HFFc6 (cell line): ENCODE measurements at places on chromosomes 3 and 15. TPM values are rescaled to one million over a fixed set of nuclear protein-coding genes. Genes with fewer than 3 reads are reported as not detected.

GRCh38 chr15:62619526-62619925 is 423.0 kb upstream of the TPM1 start:
- no peak for DNase-seq

GRCh38 chr15:59313641-59314332 is 58.9 kb downstream of the MYO1E start:
- no peak for DNase-seq

- DNase-seq: no peak
Measured at GRCh38 chr15:84023636-84024035, 211.9 kb upstream of the GOLGA6L4 start.

DNA sequence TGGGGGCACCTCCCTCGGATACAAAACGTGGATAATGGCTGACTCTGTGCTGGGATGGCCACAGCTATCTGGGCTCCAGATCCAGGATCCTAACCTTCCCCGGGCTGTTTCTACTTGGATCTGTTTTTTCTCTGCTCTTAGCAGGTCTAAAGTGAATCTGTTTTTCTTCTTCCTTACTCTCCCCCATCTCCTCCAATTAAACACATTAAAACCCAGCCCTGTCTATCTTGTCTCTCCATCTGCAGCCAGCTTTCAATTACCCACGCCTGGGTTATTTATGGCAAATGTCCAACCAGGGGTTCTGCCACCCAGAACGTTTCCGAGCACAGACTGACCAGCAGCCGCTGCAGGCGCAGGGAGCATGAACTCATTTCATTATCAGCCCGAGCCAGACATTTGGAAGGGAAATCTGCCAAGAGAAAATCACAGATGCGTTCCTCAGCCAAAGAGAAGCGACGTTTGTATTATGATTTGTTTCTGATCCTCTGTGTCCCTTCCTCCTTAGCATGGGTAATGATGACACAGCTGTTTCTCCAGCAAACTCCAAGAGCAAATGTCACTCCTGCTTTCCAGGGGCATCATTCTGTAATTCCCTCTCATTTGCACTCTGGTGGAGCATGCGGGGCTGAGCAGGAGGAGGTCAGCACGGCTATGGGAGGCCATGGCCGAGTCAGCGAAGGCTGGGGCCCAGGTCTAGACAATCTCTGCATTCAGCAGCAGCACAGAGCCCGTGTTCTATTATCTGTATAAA is 42.0 kb downstream of the UMPS start:
- peak; percentile 76 for DNase-seq

DNA sequence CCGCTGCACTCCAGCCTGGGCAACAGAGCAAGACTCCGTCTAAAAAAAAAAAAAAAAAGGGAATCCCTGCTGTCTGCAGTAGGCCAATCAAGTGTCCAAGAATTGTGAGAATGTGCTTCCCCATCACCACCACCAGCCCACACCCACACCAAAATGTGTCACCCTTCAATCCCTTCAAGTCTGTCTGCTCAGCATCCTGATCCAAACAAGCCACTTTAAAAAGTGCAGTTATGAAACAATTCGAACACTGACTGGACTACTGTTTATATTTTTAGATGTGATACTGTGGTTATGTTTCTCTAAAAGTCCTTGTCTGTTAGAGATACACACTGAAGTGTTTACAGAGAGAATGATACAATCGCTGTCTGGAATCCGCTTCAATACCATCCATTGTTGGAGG is 78.1 kb upstream of the CGNL1 start:
- no peak for DNase-seq

DNA sequence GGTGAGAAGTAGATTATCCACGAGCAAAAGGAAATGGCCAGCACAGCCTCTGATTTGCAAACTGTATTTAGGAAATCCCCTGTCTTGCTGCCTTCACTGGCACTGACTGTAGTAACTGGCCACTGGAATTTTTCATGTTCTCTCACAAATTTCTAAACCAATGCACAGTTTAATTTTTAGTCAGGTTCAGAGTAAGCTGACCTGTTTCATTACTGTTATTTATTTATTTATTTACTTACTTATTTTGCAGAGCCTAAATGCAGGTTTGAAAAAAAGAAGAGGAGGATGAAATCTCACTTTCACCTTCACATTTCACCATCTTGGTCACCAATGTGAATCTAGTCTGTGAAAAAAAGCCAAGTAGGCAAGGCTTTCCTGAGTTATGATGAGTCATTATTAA is 291.0 kb downstream of the PLOD2 start:
- DNase-seq: no peak

- no peak for DNase-seq
Measured at GRCh38 chr3:55702822-55703221, 215.7 kb upstream of the WNT5A start.

DNA sequence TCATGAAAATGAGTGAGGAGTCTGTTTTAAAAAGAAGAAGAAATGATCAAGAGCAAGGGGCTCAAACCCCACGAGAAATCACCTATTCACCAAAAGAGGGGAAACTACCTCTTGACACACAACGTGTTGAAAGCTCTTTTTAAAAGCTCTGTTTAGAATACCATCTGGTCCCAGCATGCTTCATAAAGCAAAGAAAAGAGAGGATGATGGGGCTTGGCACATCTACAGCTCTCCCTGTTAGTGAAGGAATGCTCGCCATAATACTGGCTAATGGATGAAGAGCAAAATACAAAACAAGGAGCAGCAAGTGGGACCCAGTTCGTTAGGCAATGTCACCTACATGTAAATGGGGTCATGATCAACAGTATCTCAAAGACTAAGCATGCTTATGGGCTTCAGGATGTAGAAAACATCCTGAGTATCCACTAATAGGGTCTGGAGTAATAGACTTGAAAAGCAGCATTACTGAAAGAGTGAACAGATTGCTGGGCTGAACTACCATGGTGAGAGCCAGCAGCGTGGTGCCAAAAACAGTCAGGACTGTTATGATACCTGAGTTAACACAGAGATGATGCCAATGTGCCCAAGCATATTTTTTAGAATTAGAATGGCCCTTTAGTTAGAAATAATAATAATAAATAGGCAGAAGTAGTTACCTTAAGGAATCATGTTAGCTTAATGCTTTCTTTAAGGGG is 159.7 kb upstream of the POU1F1 start:
- no peak for DNase-seq

- DNase-seq: no peak
Measured at GRCh38 chr3:119427669-119428068, 35.7 kb downstream of the TMEM39A start.

- peak; percentile 16 for DNase-seq
Measured at GRCh38 chr15:87827131-87827530, 429.4 kb downstream of the NTRK3 start.

- DNase-seq: no peak
Measured at GRCh38 chr3:12423918-12424630, 60.2 kb upstream of the TSEN2 start.

GRCh38 chr3:44516230-44516629 is 38.8 kb upstream of the ZNF445 start:
- no peak for DNase-seq

DNA sequence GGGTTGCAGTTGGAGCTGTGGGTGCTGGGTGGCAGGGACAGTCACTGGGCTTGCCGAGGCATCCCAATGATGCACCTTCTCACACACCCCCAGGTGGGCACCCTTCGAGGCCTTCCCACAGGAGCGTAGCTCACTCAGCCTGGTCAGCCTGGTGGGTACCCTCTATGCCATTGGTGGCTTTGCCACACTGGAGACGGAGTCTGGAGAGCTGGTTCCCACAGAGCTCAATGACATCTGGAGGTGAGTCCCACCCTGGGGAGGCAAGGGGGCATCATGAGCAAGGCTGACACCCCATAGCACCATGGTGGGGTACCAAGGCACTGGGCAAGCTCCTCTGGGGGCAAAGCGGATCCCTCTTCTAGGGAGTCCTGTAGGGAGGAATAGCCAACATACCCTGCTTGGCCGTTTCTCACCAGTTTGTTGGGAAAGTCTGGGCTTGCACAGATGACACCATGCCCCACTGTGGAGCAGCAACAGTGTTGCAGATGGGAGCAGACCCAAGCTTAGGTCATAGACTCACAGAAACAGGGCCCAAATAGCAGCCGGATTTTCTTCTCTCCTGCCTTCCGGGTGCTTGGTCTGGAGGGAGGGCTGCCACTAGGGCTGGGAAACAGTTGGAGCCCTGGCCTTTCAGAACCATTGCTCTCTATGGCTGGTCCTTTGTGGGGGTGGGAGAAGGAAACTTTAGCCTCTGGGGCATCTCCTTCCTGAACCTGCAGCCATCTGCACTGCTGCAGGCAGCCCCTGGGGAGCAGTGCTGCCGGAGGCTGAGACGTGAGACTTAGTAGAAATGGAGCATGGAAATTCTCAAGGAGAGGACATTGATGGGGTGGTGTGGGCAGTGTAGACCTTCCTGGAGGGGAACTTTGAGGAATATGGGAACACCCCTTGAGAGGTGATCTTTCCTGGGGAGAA is 5.7 kb downstream of the KLHL40 start:
- no peak for DNase-seq

DNA sequence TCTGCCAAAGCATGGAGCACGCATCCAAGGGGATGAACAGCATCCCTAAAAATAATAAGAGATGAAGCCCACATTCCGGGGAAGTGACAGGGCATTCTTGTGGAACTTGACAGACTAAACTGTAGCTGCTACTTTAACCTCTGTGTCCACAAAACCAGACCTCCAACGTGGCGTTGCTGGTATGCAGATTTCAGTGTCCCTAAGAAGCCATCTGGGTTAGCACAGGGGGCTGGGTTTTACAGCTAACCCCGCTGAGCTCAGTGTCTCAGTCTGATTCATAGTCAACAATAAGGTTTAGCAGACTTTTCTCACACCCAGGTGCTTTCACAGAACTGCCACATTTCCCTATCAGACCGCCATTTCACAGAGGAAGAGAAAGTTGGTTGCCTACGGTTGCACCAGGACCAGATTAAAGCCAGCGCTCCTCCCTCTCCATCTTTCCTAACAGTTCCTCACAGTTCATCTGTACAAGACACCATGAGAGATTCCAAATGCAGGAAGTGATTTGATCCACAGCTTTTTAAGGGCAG is 61.6 kb upstream of the CTDSPL start:
- DNase-seq: peak; percentile 33

- DNase-seq: no peak
Measured at GRCh38 chr3:194117104-194117845, 18.7 kb upstream of the HES1 start.

DNA sequence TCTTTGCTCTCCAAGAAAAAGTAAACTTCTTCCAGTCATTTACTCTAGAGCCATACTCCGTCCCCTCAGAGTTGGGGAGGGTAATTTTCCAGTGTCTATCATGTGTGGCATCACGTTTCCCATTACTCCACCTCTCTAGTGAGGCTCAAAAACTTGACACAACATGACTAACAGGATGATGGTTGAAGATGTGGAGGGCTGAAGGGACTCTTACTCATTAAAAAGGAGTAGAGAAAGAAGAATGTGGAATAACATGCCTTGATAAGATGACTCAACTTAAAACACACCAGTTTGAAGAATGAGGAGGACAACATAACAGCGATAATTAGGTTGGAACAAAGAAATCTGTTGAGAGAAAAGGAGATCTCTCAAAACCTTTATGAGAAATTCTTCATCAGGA is 894.3 kb downstream of the OTOL1 start:
- peak; percentile 85 for DNase-seq

DNA sequence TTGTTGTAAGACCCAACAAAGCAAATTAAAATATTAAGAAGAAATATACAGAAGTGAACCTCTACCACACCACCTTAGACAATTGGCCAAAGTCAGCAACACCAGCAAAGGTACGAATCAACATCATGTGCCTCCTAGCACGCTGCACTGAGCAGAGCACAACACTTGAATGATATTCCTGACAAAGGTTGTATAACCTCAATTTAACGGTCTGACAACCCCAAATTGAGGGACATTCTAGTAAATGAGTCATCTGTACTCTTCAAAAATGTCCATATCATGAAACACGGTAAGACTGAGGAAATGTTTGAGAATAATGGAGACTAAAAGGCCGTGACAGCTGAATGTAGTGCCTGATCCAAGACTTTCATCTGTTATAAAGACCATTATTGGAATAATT is 41.3 kb upstream of the TNFSF10 start:
- no peak for DNase-seq

DNA sequence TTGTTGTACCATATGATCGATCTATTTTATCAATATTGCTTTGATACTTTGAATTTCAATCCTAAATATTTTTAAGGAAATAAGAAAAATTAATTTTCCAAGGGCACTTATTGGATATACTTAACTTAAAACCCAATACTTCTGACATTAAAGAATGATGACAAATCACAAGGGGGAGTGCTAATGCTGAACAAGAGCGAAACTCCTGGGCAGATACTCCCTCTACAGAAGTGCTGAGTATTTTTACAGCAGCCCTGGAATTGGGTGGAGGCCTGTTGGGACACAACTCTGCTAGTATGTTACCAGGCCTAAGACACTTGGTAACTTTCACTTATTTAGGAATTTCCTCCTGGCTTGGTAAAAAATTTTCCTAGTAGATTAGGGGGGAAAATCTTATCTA is 46.2 kb downstream of the DENND6A start:
- peak; percentile 47 for DNase-seq

DNA sequence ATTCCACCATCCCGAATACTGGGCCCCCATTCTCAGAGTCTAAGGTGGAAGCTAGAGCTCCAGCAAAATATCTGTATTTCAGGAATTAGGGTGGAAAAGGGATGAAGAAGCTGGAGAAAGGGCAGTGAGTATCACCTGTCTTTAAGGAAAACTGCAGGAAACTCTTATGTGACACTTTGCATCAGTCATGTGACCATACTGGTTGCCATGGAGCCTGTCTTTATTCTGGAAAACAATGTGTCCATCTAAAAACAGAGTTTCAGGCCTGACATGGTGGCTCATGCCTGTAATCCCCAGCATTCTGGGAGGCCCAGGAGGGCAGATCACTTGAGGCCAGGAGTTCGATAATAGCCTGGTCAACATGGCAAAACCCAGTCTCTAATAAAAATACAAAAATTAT is 52.9 kb upstream of the FSIP1 start:
- no peak for DNase-seq

DNA sequence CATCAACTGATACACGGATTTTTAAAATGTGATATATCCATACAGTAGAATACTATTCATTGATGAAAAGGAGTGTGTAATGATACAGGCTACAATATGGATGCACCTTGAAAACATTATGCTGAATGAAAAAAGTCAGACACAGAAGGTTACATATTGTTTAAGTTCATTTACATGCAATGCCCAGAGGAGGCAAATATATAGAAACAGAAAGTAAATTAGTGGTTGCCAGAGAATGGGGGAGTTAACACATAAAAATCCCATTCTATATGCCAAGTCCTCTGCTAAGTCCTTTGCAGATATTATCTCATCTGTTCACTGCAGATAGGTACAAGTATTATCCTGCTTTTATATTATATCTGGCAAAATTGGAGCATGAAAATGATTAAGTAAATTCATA is 22.1 kb upstream of the CDIN1 start:
- no peak for DNase-seq

FILIP1L gene
- total RNA-seq: 36.1 to 48.7 TPM (median 43.2 TPM) in 3 replicates

UMPS gene
- total RNA-seq: 28.6 to 33.5 TPM (median 32.6 TPM) in 3 replicates

BOC gene
- 8.2 to 13.2 TPM (median 8.6 TPM) in 3 replicates for total RNA-seq

KNG1 gene
- total RNA-seq: not detected in 3 replicates

PSMD2 gene
- 615 to 809 TPM (median 767 TPM) in 3 replicates for total RNA-seq

RGMA gene
- 0.18 to 0.26 TPM in 2 of 3 replicates, not detected in the other for total RNA-seq

AADACL2 gene
- not detected in 3 replicates for total RNA-seq

SV2B gene
- total RNA-seq: not detected in 3 replicates

SLC51B gene
- not detected in 3 replicates for total RNA-seq

SELENOT gene
- 159 to 188 TPM (median 186 TPM) in 3 replicates for total RNA-seq
